RCC 7860 (cell line): ENCODE measurements at places on chromosomes 11 and 22.
A peak's percentile ranks its signal among the peaks of the same experiment; 100 is the strongest.

- no peak for DNase-seq
These were observed 450 bp downstream of the MAP4K2 start for GRCh38 chr11:64802370-64803157.

DNA sequence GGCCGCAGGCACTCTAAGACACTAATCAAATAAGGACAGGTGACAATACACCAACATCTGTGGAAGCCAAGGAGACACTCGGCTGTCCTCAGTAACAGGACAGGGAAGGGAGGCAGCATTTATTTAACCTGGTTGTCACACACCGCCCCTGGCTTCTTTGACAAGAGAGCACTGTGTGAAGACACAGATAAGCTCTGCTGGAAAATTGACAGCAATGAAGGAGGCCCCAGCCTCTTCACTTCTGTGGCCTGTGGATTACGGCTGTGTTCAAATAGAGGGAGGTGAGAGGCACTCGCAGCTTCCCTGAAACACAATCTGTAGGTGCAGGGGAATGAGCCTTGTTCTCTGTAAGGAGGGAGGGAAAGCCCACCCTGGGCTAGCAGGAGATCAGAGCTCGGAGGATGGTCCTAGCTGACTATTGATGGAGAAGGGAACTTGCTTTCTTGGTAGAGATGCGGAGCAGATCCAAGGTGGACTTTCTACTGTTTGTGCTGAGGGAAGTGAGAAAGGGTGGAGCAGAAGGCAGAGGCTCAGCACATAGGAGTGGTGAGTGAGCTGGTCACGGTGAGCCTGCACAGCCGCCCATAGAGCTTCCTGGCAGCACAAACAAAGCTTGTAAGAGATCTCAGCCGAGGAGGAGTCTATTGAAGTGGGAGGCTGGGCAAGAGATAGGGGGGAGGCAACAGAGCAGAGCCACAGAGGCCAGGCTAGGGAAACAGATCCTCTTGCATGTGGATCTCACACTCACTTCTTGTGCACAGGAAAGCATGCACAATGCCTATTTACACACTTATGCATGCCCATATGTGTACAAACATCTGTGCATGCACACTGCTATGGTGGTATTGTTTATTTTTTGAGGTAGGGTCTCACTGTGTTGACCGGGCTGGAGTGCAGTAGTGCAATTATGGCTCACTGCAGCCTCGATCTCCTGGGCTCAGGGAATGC, 114.6 kb upstream of the THY1 start:
- no peak for DNase-seq

GRCh38 chr11:74492084-74492483, 1.4 kb downstream of the LIPT2 start:
- DNase-seq: no peak

DNA sequence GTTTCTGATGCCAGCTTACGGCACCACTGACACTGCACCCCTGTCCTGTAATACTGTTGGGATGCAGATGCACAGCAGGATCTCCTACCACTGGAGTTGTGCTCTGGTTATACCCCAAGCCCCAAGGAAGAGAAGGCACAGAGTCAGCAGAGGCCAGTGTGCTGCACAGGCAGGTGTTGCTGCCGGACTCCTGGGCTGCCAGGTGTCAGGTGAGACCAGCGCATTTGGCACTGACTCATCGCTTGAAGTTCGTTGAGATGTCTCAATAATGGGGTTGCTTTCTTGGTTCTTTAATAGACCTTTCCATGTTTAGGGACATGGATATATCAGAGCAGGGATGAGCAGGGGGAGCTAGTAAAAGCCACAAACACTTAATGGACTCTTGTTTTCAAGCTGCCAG, 75.7 kb upstream of the TTC12 start:
- no peak for DNase-seq

GRCh38 chr11:102226702-102227490, 90.4 kb upstream of the BIRC3 start:
- DNase-seq: peak; percentile 51

DNA sequence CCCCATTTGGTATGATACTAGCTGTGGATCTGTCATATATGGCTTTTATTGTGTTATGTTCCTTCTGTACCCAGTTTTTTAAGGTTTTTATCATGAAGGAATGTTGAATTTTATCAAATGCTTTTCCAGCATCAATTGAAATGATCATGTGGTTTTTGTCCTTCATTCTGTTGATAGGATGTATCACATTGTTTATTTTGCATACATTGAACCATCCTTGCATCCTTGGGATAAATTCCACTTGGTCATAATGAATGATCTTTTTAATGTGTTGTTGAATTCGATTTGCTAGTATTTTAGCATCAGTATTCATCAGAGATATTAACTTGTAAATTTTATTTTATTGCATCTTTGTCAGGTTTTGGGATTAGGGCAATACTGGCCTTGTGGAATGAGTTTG, 31.1 kb downstream of the TAF1D start:
- no peak for DNase-seq
